ENCODE measurements at places on chromosomes 7 and 10.
A peak's percentile ranks its signal among the peaks of the same experiment; 100 is the strongest.

GRCh38 chr7:123580406-123581161, 21.0 kb upstream of the ASB15 start:
- peak; percentile 70 for DNase-seq

DNA sequence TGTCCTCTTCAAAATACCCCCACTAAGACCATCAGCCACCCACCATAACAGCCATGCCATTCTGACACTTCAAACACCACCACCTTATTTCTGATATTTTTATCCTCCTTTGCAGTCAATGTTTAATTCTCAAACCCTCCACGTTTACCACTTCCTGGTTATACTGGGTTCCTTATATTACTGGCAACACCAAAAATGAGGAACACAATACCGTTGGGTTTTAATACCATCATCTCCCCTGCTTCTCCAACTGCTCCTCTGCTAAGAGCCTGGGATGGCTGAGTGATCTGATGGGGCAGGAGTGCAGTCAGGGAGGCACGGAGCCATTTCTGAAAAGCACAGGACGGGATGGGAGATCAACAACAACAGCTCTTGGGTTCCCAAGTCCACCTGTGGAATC, 140.5 kb downstream of the CHCHD3 start:
- no peak for DNase-seq

GRCh38 chr7:67823345-67823744, 826.7 kb downstream of the TYW1 start:
- DNase-seq: peak; percentile 1

DNA sequence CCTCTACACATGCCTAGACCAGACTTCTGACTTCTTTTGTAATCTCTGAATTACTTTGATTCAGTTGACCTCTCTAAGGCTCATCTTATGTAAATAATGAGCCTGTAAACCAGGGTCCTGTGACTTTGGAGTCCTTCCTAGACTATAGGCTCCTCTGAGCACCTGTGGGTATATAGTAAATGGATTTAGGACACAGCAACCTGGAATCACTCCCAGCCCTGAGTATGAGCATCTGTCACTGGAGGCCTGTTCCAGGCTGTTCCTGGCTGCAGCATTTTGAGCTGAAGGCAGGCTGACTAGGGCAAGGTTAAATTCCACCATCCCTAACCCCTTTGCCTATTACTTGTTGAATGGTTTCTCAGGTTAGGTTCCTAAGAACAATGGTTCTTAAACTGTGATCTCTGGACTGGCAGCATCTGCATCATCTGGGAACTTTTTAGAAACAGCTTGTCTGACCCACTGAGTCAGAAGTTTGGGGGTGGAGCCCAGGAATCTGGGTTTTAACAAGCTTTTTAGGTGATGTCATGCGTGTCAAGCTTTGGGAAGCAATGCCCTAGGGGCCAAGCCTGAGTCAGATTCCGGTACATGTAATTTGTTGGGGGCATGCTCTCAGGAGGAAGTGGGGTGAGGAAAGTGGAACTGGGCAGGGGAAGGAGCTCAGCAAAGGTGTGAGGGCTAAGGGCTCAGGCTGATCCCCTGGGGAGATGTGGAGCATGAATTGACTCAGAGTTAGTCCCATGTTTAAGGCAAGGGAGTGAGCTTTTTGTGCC, 28.2 kb downstream of the MINDY4 start:
- peak; percentile 95 for DNase-seq

GRCh38 chr7:44306606-44307005, 18.8 kb downstream of the CAMK2B start:
- no peak for DNase-seq

- no peak for DNase-seq
Measured at GRCh38 chr7:44431091-44431608, 59.3 kb downstream of the NUDCD3 start.

DNA sequence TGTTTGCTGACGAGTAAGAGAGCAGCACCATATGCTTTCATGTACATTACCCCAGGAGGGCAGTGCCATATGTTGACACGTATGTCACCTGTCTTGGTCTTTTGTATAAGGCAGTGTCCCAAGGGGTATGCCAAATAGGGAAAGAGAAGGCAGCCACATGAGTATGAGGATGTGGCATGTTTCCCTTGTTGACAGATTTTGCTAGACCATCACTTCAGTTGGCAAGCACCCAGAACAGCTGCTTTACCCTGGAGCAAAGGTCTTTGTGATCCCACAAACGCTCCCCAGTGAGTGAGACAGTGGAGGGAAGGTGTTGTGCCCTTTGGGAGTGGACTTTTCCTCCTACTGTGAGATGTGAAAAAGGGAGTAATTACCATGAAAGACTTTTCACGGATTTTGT, 350.1 kb downstream of the ETV1 start:
- no peak for DNase-seq

DNA sequence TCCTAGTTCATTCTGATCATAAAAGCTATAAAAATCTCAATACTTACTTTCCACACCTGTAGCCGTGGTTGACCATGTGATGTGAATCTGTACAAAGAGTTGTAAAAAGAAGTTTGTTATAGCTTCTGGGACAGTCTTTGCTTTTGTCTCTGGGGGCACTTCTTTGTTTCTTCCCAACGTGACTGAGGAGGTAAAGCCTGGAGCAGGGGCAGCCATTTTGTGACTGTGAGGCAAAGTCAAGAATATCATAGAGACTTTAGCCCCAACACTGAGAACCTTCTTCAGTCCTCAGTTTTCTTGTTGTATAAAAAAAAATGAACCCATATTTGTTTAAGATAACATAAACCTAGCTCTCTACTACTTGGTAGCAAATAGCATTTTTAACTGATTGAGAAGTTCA, 29.4 kb upstream of the LYZL1 start:
- no peak for DNase-seq

DNA sequence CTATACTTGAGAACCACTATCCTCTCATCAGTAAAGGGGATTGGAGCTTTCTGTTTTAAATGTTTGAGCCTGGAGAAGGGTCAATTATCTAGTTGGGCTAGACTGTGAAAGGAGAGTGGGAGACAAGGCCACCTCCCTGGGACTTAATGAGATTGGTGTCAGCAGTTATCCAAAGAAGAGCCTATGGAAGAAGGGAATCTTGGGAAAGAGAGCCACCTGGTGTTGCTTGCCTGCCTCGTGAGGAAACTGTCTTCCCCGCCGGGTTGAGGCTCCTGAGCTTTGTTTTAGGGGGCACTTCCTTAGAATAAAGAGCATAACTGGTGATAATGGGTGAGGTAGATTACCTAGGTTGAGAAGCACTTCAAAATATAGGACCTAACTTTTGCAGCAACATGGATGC, 32.0 kb upstream of the ABCB4 start:
- DNase-seq: no peak

DNA sequence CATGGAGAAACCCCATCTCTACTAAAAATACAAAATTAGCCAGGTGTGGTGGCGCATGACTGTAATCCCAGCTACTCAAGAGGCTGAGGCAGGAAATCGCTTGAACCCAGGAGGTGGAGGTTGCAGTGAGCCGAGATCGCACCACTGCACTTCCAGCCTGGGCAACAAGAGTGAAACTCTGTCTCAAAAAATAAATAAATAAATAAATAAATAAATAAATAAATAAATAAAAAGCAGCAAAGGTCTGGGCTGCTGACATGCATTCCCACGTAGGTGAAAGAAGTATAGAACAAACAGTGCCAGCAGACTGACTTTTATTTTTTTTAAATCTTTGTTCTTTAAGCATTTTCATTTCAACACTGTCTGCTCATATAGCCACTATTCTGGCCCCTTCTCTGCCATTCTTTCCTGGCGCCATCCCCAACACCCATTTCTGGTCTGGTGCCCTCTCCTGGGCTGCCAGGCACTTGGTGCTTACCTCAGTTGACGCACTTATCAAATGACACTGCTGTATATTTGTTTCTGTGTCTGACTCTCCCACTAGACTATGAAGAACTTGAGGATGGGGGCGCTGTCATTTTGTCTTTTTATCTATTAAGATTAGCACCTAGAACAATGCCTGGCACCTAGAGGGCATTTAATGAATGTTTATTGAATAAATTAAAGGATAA, 15.6 kb downstream of the FAM107B start:
- DNase-seq: no peak

DNA sequence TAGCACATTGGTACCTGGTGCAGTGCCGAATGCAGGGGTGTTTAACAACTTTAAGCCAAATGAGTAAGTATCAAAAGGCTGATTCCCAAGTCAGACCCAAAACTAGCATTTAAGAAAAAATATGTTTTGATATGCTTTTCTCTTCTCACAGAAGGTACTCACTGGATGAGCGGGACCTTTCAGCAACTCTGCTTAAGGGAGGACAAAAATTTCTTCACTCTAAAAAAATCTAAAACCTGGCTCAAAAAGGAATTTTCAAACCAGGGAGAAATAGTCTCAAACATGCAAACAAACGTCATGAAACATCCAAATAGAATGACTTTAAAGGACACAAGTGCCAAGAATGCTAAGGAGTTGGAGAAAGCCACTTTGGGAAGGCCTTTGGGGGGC, 962.1 kb downstream of the KCNMA1 start:
- no peak for DNase-seq

DNA sequence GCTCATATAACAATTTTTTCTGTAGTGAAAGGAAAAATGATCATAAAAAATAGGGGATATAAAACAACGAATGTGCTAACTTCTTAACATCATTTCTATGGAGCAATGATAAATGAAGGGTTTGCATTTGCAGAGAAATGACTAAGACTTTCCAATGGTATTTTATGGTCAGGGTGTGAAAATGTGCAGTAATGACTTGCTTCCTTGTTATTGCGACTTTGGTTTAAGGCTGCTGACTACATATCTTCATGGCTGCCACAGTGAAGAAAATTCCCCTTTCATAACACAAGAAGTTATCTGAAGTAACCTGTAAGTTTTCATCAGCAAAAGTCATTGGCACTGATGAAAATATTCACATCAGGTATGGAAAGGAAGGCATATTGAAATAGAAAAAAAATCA, 166.1 kb upstream of the NRG3 start:
- DNase-seq: no peak

DNA sequence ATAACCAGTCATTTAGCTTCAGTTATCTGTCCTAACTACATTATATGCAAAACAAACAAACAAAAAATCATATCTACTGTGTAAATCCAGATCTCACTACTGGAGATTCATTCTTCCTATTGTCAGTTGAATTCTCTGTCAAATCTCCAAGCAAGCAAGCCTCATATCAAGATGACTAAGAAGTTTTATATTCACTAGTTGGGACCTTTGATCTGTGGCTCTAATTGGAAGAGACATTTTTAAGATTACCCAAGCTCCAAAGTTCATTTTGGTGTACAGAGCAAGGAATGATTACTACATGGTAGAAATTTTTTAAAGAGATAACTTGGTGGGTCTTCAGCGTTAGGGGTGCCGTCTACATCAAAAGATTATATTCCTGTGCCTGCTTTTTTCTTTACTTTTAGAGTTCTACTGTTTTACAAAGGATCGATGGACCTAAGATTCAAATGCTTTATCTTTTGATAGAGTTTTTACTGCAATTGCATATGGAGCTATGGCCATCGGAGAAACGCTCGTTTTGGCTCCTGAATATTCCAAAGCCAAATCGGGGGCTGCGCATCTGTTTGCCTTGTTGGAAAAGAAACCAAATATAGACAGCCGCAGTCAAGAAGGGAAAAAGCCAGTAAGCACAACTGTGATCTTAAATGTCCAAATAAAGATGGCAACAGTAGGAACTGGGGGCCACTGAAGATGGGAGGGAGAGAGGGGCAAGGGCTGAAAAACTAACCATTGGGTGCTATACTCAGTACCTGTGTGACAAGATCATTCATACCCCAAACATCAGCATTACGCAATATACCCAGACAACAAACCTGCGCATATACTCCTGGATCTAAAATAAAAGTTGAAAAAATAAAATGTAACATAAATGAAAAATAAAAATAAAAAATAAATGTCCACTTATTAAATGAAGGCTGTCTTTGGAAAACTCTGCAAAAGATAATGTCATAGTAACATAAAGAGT, 47.9 kb downstream of the SP8 start:
- no peak for DNase-seq

DNA sequence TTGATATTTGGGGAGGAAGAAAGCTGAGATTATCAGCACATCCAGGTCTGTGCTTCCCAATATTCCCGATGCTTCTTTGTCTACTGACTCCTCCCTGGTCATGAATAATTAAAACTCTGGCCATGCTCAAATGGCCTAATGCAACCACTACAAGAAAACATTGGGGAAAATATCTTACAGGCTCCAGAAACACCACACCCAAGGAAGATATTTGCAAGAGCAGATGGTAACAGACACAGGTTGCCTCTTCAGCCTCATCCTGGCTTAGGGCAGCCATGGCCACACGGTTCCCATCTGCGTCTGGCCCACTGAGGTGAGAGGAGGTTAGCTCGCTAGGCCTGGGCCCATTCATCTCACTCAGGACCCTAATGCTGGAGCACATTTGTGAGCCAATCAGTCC, 108.4 kb upstream of the SDK1 start:
- DNase-seq: no peak

DNA sequence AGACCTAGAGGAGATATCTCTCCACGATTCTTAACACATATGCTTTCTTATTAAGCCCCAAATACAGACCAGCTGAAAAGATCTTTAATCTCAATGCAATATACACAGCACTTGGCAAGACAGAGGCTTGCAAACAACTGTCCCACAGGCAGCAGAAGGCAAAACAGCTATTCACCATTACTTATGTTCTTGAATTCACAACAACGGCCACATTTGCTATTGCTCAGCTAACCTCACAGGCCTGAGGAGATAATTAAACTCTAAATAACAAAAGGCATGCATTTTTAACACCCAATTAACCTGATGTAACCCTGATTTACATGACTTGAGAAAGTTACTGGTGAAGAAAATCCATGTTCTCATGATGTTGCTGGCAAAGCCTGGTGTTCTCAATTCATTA, 216.4 kb downstream of the CRPPA start:
- DNase-seq: no peak

DNA sequence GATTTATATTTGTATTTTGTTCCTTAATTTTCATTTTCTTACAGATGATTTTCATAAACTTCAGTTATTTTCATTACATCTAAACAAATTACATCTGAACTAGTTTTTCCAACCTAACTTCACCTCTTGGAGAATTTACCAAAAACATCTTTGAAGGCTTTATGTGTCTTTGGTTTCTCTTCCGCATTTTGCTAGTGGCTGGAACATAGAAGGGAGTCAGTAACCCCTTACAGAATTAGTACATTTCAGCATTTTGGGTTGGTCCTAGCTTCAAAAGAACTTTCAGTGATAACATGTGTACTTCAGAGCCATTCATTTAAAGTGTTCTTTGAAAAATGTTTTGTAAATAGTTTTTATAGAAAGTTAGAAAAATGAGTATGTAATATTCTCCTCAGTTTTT, 169.8 kb upstream of the MTPN start:
- DNase-seq: no peak

DNA sequence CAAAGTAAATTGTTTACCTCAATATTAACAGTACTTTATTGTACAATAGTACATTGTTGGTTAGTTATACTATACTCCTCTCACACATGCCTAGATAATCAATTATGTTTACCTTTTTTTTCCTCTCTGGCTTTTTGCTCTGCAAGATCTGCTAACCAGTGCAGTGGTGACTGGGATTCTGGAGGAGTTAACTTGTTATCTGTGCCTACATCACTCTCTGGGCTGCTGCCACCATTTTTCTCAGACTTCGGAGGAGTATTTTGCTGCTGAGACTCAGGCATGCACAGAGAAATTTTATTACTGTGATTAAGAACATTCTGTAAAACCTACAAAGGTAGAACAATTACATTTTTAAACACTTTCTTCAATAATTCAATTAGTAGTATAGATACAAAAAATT, 59.7 kb downstream of the NRBF2 start:
- peak; percentile 72 for DNase-seq

- no peak for DNase-seq
Measured at GRCh38 chr10:33557313-33557712, 222.8 kb upstream of the NRP1 start.

- no peak for DNase-seq
Measured at GRCh38 chr7:88205179-88205578, 14.7 kb downstream of the SRI start.

- DNase-seq: no peak
Measured at GRCh38 chr10:79133416-79133815, 64.7 kb downstream of the ZMIZ1 start.
